ENCODE measurements at places on chromosomes 3 and 15.
A peak's percentile ranks its signal among the peaks of the same experiment; 100 is the strongest.

DNA sequence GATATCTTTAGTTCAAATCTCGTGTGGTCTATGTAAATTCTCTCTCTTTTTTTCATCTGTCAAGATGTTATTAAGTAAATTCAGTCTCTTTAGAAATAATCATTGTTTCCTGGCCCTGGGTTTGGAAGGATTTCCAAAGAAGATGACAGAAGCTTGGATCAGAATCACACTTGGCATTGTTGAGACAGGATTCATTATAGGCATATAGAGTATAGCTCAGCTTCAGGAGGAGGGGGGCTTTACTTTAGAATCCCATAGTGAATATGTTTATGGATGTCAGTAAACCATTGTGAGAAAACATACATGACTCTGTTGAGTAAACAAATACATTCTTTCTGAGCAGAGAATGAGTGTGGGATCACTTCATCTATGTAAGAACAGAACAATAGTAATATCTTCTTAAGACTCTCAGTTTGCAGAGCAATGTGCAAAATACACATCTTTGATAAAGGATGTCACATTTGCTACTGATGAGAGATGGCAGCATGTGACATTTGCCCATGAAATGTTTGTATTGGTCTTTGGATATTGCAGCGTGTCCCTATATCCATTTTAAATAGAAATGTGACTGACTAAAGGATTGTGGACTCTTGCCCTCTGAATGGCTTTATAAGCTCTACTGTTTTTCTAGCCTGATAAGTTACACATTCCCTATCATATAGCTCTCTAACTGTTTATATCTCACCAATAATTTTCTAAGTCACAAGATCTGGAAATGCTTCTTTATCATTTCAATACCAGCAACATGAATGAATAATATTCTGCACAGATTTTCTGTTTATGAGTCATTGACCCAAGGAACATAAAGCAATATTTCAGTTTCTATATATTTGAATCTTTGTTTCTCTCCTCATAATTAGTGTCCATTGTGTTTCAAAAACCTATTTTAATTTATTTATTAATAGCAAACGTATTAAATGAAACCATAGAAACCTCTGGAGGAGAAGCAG is 95.6 kb upstream of the THRB start:
- DNase-seq = no peak

GRCh38 chr15:36907295-36907694 is 193.1 kb downstream of the MEIS2 start:
- no peak for DNase-seq

DNA sequence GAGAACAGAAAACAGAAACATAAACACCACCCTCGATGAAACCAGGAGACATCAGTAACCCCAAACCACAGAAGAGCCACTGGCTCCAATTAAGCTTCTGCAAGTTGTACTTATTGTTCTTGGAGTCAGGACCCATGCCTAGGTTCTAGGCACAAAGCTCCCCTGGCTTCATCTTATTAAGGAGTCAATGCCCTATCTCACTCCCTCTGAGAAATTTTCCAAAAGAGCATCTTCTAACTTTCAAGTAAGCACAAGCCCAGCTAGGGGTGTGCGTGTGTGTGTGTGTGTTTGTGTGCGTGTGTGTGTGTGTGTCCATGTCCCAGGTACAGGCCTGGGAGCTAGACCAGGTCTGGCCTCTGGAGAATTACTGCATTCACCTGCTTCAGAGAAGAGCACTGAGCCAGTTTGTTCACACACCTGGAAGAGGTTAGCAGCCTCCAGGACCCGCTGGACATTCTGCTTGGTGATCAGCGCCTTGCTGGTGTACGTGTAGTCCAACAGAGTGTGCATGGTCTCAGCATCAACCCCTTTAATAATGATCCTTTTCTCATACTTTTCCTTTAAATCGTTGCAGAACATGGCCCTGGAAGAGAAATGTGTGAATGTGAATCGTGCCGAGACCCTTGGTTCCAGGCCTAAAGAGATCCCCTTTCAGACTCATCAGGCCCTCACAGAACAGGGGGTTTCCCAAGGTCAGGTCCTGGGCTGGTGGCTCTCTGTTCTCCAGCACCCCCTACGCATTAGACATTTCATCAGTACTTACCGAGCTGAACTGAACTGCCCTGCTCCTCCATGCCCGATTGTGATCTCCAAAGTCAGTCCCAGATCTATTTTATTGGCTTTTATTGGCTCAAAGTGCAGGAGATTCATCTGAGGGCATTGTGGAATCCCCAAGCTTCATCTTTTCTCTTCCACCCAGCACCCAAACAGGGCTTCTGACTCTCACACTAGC is 27.8 kb downstream of the KLHL6 start:
- no peak for DNase-seq

GRCh38 chr3:141881702-141882101 is 5.3 kb downstream of the ATP1B3 start:
- DNase-seq = no peak

DNA sequence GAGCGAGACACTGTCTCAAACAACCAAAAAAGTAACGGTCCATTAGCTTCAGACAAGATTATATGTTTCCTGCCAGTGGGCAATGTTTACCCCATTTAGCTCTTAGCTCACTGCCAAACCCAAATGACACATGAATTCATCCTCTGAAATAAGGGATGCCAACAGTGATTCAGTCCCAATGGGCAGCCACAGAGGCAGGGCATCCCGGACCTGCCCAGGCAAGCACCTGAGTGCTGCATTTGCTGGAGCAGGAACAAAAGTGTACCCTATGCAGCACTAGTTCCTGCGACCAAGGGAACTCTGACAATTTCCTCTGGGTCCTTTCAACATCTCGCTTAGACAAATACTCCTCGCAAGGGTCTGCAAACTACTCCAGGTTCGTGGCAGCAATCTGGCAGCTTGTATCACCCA is 8.0 kb downstream of the IP6K2 start:
- no peak for DNase-seq

GRCh38 chr15:23467110-23467600 is 20.1 kb upstream of the GOLGA6L2 start:
- DNase-seq = no peak

DNA sequence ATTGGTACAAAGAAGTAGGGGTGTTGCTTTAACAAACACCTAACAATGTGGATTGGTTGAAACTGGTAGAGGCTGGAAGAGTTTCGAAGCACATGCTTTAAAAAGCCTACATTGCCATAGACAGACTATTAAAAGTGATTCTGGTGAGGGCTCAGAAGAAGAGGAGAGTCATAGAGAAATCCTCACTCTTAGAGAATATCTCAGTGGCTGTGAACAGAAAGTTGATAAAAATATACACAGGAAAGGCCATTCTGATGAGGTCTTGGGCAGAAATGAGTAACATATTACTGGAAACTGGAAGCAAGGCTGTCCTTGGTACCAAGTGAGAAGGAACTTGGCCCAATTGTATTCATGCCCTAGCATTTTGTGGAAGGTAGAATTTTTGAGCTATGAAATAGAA is 173.7 kb upstream of the CRBN start:
- DNase-seq = no peak

- DNase-seq = no peak
Observed at GRCh38 chr15:42348083-42348482, 11.2 kb upstream of the CAPN3 start.

GRCh38 chr3:106068795-106069194 is 200.0 kb upstream of the CBLB start:
- no peak for DNase-seq

DNA sequence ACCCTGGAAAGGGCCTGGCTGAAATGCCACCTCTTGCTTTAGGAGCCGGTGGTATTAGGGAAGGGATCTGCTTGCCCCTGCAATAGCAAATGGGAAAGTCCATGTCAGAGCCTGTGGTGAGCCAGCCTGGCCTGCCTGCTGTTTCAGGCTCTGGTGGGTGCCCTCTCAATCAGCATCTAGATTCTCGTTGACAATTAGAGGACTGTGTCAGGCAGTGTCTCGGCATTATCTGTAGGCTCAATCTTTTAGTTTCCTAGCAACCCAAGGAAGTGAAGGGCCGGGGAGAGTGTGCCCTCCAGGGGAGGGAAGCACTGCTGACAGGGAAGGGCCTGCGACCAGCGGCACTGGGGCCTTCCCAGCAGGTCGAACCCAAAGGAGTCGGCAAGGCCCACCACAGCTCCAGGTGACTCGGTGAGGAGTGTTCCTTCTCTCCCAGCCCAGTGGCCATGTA is 42.1 kb downstream of the TLE3 start:
- peak; percentile 15 for DNase-seq

GRCh38 chr3:41933154-41933676 is 28.7 kb downstream of the ULK4 start:
- no peak for DNase-seq

GRCh38 chr3:86985181-86985826 is 5.6 kb downstream of the VGLL3 start:
- no peak for DNase-seq

GRCh38 chr3:38168151-38169026 is 3.1 kb downstream of the OXSR1 start:
- DNase-seq = no peak

DNA sequence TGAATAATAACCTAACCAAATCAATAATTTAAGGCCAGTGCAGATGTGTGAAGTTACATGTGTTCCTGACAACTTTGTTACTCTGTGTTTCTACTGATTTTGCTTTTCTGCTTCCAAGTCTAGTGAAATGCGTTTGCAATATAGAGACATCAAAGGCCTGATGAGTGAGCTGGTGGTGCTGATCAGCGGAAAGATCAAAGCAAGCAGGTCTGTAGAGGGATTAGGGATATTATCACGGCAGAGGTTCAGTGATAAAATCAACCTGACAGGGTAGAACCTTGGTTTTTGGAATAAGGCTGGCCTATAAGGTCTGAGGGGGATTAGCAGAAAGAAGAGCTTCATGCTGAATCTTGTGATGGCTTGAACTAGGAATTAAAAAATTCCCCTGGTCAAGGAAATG is 111.7 kb downstream of the EDEM1 start:
- no peak for DNase-seq

DNA sequence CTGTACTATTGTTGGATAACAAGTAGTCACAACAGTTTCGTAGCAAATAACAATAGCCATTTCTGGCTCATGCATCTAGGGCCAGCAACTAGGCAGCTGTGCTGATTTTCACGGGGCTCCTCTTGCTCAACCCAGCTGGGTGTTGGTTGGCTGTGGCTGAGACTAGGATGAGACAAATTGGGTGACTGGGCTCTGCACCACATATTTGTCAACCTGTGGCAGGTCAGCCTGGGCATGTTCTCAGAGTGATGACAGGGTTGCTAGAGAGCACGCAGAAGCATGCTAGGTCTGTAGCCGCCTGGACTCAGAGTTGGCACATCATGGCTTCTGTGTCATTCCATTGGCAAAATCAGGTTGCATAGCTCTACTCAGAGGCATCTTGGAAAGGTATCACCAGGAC is 175.9 kb downstream of the OTOL1 start:
- DNase-seq = no peak

DNA sequence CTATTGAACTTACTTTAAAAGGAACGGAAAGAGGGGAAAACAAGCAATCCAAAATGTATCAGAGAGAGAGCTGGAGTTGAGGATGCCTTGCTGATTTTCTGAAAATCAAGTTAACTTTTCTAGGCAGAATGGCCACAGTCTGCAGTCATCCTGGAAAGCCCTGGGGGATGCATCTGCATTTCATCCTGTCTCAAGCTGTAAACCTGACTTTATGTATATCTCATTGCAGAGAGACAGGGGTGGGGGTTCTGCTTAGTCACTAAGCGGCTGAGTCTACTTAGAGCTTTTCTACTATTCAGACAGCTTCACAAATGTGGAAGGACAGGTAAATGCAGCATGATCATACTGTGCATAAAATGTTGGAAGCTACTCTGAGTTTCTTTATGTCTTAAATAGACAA is 41.4 kb downstream of the MRPS25 start:
- no peak for DNase-seq

DNA sequence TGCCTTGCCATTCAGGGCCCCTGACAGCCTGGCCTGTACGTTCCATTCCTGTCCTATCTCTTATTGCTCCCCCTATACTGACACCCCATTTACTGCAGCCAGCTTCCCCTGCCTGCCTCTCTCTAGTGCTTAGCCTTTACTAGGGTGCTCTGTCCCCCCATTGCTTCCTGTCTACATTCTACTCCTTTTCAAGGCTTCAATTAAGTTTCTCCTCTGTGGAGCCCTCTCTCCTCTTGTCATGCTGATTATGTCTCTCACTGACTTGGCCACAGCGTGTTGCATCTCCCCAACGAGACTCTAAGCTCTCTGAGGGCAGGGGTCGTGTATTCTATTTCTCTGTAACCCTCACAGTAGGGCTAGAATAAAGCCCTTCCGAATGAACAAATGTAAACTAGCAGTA is 185.2 kb downstream of the RPLP1 start:
- DNase-seq = no peak

DNA sequence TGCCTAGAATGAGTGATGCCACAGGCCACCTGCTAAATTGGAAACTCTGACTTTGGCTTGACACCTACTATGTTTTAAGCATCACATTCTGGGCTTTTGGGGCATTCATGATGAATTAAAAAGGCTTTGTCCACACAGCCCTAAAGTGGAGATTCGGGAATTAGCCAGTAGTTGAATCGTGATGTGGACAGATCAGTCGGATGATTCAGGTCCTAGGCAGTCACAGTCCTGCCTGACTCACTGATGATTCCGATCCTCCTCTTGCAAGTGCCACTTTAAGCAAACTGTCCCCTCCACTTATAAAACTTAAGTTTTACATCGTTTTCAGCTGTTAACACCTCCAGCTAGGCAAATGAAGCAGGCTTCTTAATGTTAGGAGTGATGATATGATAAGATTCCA is 75.3 kb downstream of the SYNPR start:
- DNase-seq = no peak

- DNase-seq = no peak
Observed at GRCh38 chr3:137582484-137582883, 181.6 kb upstream of the SOX14 start.

DNA sequence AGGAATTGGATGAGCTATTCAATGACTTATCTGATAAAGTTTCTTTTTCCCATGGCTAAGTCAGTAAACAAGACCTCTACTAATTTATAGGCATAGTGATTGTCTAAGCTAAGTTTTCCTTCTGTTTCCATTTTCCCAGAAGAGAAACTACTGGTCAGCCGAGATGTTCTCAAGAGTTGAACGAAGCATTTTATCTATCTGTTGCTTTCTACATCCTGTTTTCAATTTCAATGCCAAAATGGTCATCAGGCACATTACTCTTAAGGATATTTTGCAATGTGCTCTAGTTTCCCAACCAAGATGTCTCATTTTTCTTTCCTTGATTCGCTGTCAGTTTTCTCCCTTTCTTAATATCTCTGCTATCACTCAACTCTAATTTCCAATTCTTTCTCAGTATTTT is 228.7 kb downstream of the MBNL1 start:
- no peak for DNase-seq
